ENCODE measurements at places on chromosomes 4 and X.

DNA sequence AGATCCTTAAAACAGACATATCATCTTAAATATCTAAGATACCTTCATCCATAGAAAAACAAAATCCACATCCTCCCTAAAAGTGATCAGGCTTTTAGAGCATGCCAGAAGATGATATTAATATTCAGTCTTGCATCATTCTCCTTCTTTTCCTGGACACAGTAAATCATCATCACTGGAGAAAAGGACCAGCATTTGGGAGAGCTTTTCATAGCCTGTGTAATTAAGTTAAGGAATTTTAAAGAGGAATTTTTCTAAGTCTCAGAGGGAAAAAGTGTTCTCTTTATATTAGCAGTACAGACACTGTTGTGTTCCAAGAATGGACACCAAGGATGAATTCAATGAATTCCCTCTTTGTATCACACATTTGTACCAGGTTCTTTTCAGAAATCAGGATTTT, 696 bp downstream of the SCRG1 start:
- DNase-seq, result no peak

- no peak for DNase-seq
Measured at GRCh38 chr4:150421612-150422011, 160.3 kb upstream of the MAB21L2 start.

GRCh38 chrX:154695911-154696675, 42.7 kb upstream of the CTAG2 start:
- DNase-seq, result no peak

DNA sequence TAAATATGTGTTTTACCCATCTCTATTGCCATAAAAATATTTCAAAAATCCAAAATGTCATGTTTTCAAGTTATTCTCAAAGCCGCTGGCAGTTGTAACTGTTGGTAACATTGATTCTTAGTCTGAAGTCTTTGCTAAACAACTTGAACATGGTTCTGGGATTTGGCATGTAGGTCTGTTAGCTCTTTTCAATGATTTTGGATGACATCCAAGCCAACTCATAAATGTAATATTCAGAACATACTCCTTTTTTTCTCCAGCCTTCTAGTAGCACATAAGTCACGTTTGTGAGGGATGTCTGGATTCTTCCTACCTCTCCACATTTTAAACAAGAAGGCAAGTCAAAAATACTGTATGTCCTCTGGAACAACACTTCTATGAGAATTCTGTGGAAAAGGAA, 305.3 kb downstream of the PRR32 start:
- DNase-seq, result no peak

All from NCI-H774 (cell line).